IPS-NIHi11 (cell line): ENCODE measurements at places on chromosomes 4 and X.

DNA sequence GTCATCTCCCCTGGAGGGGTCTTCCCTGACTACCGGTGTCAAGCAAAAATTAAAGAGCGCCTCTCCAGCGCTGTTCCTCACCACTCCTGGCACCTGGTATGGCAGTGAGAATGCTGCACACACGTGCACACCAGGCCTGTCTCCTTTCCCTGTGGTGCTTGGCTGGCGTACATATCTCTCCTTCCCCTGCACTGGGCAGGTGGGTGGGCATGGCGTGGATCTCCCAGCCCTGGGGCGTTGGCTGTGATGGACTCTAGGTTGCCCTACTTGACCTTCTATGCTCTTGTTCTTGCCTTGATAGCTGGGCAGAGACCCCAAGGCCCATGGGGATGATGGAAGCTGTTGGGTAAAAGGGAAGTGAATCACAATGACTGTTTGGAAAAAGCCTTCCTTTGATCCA lies 109.2 kb downstream of the CLNK start:
- no peak for DNase-seq

GRCh38 chrX:68533656-68534055 lies 34.8 kb downstream of the YIPF6 start:
- DNase-seq = no peak

DNA sequence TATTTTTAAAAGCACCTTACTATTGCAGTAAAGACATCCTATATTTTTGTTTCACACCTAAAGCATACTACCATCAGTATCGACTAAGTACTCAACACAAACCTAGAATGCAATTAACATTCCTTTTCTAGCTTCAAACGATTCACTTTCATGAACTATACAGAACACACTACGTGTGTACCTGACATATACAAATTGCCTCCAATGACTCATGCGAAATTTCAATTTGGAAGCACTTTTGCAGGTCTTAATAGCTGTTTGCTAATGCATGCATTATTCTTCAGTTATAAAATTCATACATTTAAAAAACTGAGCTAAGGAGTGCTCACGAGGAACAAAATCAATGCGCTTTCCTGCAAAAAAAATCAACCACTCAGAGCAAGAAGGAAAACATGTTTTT lies 19.7 kb upstream of the GPM6B start:
- DNase-seq = no peak

- no peak for DNase-seq
These were observed 19.3 kb upstream of the HTRA3 start for GRCh38 chr4:8250227-8250626.

DNA sequence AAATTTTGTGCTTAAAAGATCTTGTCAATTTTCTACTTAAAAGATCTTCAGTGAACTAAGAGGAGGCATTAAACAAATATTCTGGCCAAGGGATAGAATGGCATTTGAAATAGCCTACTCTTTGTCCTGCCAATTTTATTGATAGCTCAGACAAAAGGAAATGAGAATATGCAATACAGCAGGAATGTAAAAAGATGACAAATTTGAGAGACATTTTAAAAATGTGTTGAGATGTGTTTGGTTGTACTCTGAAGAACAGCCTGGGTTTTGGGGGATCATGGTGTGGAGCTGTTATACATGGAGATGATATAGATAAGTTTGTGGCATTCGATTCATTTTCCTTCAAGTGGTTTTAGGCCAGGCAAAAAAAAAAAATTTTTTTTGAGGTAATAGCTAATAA lies 11.6 kb upstream of the MAD2L1 start:
- DNase-seq = no peak

DNA sequence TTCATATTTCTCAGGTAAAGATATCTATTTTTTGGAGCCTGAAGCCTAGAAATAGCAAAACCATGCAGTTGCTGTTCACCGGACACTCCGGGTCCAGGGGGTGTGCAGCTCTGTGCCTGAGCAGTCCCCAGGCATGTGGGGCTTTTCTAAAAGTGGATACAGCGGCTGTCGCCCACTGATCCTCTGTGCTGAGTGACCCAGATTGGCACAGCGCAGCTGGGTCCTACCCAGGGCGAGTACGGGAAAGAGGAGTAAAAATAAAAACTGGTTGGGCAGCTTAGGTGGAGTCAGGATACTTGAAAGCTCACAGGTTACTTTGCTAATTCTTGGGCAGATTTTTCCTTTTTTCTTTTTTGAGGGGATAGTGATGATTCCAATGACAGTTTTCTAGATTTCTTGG lies 118.8 kb downstream of the UCHL1 start:
- no peak for DNase-seq

GRCh38 chr4:88227734-88228133 lies 56.6 kb downstream of the PPM1K start:
- DNase-seq = no peak

DNA sequence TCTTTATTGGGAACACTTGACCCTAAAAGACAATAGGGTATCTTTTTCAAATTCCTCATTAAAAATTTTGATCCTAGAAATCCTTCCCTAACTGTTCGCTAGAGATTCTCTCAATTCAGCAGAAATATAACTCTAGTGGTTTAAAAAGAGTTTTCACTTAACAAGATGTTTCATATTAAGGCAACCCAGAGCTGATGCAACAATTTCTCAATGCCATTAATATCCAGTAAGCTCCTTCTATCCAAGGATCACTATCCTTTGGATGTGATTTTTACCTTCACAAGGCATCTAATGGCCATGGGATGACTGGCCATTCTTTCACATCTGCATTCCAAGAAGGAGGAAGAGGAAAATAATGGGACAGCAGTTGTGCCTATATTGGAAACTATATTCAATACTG lies 183.4 kb downstream of the ANKRD50 start:
- no peak for DNase-seq

- no peak for DNase-seq
These were observed 153.3 kb downstream of the LDB2 start for GRCh38 chr4:16745009-16745635.

DNA sequence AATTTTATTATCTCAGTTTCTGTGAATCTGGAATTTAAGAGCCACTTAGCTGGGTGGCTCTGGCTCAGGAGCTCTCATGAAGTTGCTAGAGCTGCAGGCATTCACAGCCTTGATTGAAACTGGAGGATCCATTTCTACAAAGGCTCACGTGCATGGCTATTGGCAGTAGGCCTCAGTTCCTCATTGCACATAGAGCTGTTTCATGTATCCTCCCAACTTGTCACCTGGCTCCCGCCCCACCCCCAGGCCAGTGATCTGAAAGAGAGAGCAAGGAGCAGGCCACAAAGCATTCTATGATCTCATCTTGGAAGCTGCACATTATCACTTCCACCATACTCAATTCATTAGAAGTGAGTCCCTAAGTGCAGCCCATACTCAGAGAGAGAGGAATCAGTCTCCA lies 18.5 kb upstream of the AP1AR start:
- DNase-seq = no peak

DNA sequence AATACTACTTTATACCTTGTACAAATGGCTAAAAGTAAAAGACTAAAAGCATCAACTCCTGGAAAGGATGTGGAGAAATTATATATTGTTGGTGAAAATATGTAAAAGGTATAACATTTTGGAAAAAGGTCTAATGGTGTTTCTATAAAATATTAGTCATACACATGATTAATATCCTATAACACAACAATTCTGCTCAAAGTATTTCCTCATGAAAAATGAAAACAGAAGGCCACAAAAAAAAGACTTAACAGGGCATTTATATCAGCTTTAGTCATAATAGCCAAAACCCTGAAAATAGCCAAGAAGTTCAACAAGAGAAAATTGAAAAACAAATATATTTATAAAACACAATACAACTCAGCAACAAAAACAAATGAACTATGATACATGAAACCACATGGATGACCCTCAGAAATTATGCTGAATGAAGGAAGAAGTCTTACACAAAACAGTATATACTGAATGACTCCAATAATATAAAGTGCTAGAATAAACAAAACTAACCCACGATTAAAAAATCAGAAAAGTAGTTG lies 38.8 kb downstream of the TBCK start:
- DNase-seq = no peak

DNA sequence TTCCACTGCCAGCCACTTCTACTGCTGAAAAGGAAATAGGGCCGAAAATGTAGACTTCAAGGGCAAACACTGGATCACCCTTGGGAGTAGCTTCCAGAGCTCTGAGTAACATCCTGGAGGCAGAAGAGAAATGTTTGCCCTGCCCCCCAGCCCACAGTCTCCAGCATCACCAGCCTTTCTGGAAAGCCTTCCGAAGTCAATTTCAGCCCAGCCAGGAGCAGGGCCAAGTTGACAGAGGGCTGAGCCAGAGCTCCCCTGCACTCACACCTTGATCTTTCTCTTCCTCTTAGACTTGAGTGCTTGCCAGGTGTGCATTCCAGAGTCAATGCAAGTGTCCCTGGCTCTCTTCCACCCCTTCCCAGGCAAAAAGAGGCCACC lies 35.2 kb downstream of the SLC25A5 start:
- peak; percentile 14 for DNase-seq

GRCh38 chr4:83114576-83114975 lies at the start of gene PLAC8:
Gene PLAC8 (minus strand): TSS chr4:83114729. CDS start chr4:83107921, 6,808 bp downstream.
- no peak for DNase-seq

GRCh38 chrX:118455013-118455412 lies 40.6 kb upstream of the DOCK11 start:
- DNase-seq = no peak

GRCh38 chrX:152821145-152821765 lies 9.3 kb downstream of the CETN2 start:
- DNase-seq = peak; percentile 55

GRCh38 chrX:35868501-35868900 lies 51.0 kb upstream of the CFAP47 start:
- DNase-seq = no peak

- no peak for DNase-seq
These were observed 88.1 kb downstream of the SPANXN3 start for GRCh38 chrX:143429131-143429530.

DNA sequence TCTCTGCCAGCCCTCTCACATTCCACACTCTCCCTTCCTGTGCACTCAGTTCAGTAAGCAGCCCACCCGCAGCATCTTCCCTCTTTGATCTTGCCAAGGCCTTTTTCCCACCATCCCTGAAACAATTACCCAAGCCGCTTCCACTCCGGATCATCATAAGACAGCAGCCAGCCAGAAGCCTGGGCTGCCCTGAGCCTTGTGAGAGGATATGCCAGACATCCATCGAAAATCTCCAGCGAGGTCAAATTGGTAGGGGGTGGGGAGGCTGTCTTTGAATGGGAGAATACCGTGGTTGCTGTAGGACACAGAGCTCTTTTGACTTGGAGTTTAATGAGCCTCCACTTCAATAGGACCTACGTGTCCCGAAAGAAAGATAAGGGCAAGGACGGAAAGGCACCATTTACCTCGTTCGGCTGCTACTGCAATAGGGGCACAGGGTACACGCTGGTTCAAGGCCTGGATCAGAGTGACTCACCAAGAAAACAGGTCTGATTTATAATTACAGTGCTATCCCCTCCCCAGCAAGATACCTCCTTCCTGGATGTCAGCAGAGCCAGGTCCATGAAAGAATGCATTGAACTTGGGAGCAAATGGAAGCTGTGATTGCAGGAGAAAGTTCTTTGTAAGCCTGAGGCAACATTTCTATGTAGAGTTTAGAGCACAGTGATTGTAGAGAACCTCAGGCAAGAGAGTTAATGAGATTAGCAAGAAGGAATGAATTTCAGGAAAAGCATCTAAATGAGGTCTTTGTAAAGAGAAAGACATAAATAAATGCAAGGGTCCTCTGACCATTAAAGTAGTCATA lies 39.5 kb downstream of the AMOT start:
- no peak for DNase-seq

- peak; percentile 29 for DNase-seq
These were observed 956 bp downstream of the TMEM154 start for GRCh38 chr4:152678841-152679240.

GRCh38 chr4:13522282-13523104 lies 21.8 kb downstream of the NKX3-2 start:
- DNase-seq = no peak

GRCh38 chr4:78926826-78927225 lies 12.4 kb downstream of the PAQR3 start:
- no peak for DNase-seq

GRCh38 chr4:119025916-119026661 lies 109.5 kb upstream of the MYOZ2 start:
- DNase-seq = no peak
